ENCODE measurements at places on chromosomes 7 and 10.

- DNase-seq, result peak; percentile 64
Measured at GRCh38 chr7:121449329-121449728, 53.2 kb upstream of the FAM3C start.

- DNase-seq, result peak; percentile 8
Measured at GRCh38 chr10:88428442-88428841, 154.7 kb downstream of the RNLS start.

- no peak for DNase-seq
Measured at GRCh38 chr7:20343941-20344340, 13.2 kb downstream of the ITGB8 start.

DNA sequence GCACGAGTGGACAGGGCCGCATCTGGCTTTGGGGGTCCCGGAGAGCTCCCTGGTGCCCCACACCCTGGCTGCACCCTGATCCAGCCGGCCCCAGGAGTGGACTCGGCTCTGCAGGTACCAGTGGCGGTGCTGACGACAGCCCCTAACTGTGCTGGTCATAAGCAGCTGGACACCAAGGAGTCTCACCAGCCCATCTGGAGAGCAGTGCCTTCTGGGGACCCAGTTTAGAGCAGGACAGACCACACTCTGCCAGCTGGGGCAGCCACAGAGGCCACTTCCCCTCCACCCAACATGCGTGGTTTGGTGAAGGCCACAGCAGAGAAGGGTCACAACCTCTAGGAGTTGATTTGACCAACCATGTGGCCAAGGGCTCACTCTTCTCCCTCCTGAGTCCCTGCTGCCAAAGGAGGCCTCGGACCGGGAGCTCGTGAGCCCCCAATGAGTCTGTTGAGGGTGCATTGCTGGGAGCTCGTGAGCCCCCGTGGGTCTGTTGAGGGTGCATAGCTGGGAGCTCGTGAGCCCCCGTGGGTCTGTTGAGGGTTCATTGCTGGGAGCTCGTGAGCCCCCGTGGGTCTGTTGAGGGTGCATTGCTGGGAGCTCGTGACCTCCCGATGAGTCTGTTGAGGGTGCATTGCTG, 16.0 kb upstream of the INPP5A start:
- DNase-seq, result no peak

DNA sequence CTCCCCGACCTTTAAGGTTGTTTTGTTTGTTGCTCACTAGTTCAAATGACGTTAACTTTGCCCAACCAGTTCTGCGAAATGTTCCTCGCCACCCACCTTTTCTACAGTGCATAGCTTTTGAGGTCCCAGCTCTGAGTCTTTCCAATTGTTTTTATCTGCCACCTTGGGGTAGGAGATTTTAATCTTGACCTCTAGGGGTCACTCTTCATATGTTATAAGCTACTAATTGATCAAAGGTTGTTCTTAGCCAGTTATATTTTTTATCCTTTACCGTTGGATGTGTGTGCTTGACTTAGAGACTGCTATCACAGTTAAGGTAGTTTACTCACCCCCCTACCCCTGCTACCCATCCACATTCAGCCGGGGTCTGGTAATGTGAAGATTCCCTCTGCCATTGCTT, 372.4 kb downstream of the SUGCT start:
- DNase-seq, result no peak

- no peak for DNase-seq
Measured at GRCh38 chr10:103637927-103638557, 144.5 kb downstream of the NEURL1 start.

GRCh38 chr7:70585071-70585470, 546.9 kb upstream of the GALNT17 start:
- DNase-seq, result peak; percentile 37
